ENCODE measurements at places on chromosomes 4 and X. TPM values are rescaled to one million over a fixed set of nuclear protein-coding genes. Genes with fewer than 3 reads are reported as not detected.

- H3K27ac ChIP-seq: no peak overlapping the region
- H3K4me3 ChIP-seq: no peak overlapping the region
- H3K27me3 ChIP-seq: no peaks in the 10 kb centered on the region
- H3K36me3 ChIP-seq: peaks cover 14% of the 10 kb centered on the region
- H3K4me1 ChIP-seq: peaks cover 8% of the 10 kb centered on the region
- DNase-seq: no peak
Observed at GRCh38 chrX:101028562-101028961, 23.3 kb downstream of the TRMT2B start.

DNA sequence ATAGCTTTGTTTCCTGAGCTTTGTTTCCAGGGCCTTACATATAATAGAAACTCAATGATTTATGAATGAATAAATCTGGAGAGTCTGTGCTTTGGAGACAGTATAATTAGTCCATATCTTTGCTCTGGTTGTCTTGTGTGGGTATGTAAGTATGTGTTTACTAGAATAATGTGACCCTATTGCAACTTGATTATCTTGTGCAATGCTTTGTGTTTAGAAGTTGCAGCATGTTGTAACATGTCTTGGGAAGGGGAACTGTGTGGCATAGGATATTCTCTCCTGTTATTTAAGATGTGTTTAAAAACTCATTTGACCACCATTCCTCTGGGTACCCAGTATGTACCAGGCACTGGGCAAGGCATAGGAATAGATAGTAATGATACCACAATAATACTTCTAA is 6.1 kb downstream of the SPATA18 start:
- no peak overlapping the region for H3K27ac ChIP-seq
- H3K4me1 ChIP-seq: peaks cover 12% of the 10 kb centered on the region
- H3K27me3 ChIP-seq: peaks cover 7% of the 10 kb centered on the region
- H3K36me3 ChIP-seq: no peaks in the 10 kb centered on the region
- H3K4me3 ChIP-seq: no peak overlapping the region

GRCh38 chrX:115679460-115679859 is 118.5 kb downstream of the PLS3 start:
- H3K4me3 ChIP-seq: no peak overlapping the region
- H3K27ac ChIP-seq: no peak overlapping the region
- DNase-seq: peak; percentile 12
- H3K36me3 ChIP-seq: no peaks in the 10 kb centered on the region
- H3K27me3 ChIP-seq: no peaks in the 10 kb centered on the region

NR0B1 gene
- not detected for total RNA-seq

- H3K27ac ChIP-seq: no peak overlapping the region
- H3K4me3 ChIP-seq: no peak overlapping the region
- no peaks in the 10 kb centered on the region for H3K27me3 ChIP-seq
- DNase-seq: no peak
Observed at GRCh38 chr4:173990869-173991210, 292.6 kb downstream of the FBXO8 start.

LGI2 gene
- total RNA-seq: not detected

GRCh38 chrX:95893636-95894035 is 791.0 kb upstream of the DIAPH2 start:
- no peaks in the 10 kb centered on the region for H3K27me3 ChIP-seq
- H3K4me3 ChIP-seq: no peak overlapping the region
- H3K36me3 ChIP-seq: no peaks in the 10 kb centered on the region
- H3K27ac ChIP-seq: no peak overlapping the region

CLDN2 gene
- total RNA-seq: not detected

DNA sequence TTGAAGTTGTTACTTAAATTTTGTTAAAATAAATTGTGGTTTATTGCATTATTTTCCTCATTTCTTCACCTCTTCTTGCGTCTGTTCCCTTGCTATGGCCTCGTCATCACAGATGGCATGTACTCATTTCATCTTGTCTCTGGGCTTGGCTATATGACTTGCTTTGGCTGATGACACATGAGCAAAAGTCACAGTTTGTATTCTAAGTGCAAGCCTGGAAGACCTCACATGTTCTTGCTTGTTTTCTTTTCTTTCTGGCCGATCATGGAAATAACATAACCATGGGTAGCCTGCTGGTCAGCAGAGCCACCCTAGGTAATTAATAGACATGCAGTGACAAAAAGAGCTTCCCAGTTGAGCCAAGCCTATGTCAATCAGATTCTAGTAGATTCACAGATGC is 527.9 kb downstream of the SPRY1 start:
- no peak overlapping the region for H3K27ac ChIP-seq
- no peaks in the 10 kb centered on the region for H3K27me3 ChIP-seq
- peaks cover 15% of the 10 kb centered on the region for H3K4me1 ChIP-seq
- no peak overlapping the region for H3K4me3 ChIP-seq

CISD2 gene
- 34.6 TPM for total RNA-seq

F8A2 gene
- total RNA-seq: not detected

- DNase-seq: peak; percentile 22
- no peaks in the 10 kb centered on the region for H3K27me3 ChIP-seq
- no peaks in the 10 kb centered on the region for H3K36me3 ChIP-seq
- H3K4me3 ChIP-seq: peak overlapping the region; percentile 31
- peaks cover 49% of the 10 kb centered on the region for H3K4me1 ChIP-seq
Observed at GRCh38 chr4:82774711-82775171, 23.9 kb downstream of the SCD5 start.

- H3K27ac ChIP-seq: no peak overlapping the region
- peaks cover 26% of the 10 kb centered on the region for H3K4me1 ChIP-seq
- no peak for DNase-seq
- H3K4me3 ChIP-seq: no peak overlapping the region
- H3K36me3 ChIP-seq: peaks cover 7% of the 10 kb centered on the region
Observed at GRCh38 chr4:2333356-2333841, 71.5 kb upstream of the MXD4 start.

DNA sequence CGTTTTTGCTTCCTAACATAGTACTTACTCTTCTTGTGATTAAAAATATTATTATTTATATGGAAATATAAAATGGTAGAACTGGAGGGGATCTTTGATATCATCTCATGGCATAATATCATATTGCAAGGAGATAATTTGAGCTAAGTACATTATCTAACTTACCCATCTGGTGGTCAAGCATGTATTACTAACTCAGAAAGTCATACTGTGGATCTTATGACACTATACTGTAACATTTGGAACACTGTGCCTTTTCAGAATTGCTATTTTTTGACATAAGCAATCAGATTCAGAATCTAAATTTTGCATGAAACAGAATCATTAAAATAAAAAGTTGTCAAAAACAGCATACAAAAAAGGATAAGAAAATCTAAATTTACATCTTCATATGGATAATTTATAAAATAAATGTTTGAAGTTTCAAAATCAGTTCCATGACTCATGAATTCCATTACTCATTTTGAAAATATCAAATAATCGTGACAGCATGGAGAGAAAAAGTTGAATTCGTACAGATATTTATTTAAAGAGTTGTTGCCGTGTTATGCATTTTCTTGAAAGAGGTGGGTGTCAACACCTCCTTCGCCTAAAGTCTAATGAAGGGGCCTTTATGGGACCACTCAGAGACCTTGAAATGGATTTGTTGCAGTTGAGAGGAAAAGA is 928.1 kb downstream of the PDHA2 start:
- no peak overlapping the region for H3K27ac ChIP-seq
- H3K4me3 ChIP-seq: no peak overlapping the region
- DNase-seq: no peak
- no peaks in the 10 kb centered on the region for H3K36me3 ChIP-seq
- no peaks in the 10 kb centered on the region for H3K4me1 ChIP-seq

AR gene
- total RNA-seq: 12.5 TPM

DNA sequence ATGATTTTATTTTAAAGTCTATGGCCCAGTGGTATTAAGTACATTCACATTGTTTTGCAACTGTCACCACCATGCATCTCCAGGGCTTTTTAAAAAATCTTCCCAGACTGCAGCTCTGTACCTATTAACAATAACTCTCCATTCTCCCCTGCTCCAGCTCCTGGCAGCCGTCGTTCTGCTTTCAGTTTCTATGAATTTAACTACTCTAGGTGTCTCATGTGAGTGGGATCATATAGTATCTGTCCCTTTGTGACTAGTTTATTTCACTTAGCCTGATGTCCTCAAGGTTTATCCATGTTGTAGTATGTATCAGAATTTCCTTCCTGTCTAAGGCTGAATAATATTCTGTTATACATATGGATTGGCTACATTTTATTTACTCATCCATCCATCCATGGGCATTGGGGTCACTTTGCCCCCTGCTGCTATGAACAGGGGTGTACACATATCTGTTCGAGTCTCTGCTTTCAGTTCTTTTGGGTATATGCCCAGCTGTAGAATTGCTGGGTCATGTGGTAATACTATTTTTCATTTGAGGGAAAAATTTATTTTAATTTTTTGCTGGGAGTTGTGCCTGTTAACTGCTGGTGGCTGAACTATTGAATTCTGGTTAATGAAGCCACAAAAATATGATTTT is 131.3 kb downstream of the ARHGAP10 start:
- H3K4me1 ChIP-seq: peaks cover 45% of the 10 kb centered on the region

GRCh38 chr4:36610628-36611027 is 329.2 kb downstream of the DTHD1 start:
- H3K27me3 ChIP-seq: no peaks in the 10 kb centered on the region
- DNase-seq: no peak
- H3K36me3 ChIP-seq: no peaks in the 10 kb centered on the region

GRCh38 chr4:169030562-169030982 is 20.5 kb upstream of the CBR4 start:
- DNase-seq: no peak
- peaks cover 2% of the 10 kb centered on the region for H3K27me3 ChIP-seq
- no peak overlapping the region for H3K4me3 ChIP-seq
- H3K27ac ChIP-seq: no peak overlapping the region
- H3K36me3 ChIP-seq: peaks cover 5% of the 10 kb centered on the region

DNA sequence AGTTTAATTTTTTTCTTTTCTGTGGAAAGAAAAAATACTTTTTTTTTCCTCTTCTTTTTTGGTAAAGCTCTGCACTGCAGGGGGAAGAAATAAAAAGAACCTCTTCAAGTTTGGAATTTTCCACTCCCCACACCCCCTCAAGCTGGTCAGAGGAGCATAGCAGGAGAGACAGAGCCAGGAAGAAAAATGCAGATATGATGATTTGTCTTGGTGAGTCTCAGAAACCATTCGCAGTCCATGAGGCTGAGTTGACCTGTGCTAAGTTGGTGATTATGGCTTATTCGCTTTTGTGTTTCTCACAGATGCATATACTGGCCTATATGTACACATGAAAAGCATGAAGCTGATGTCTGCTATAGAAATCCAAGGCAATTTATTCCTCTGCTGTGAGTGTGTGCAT is 205.9 kb downstream of the LDB2 start:
- peak; percentile 42 for DNase-seq
- peak overlapping the region; percentile 66 for H3K27ac ChIP-seq
- H3K4me3 ChIP-seq: peak overlapping the region; percentile 5
- H3K27me3 ChIP-seq: peaks cover 3% of the 10 kb centered on the region

DNA sequence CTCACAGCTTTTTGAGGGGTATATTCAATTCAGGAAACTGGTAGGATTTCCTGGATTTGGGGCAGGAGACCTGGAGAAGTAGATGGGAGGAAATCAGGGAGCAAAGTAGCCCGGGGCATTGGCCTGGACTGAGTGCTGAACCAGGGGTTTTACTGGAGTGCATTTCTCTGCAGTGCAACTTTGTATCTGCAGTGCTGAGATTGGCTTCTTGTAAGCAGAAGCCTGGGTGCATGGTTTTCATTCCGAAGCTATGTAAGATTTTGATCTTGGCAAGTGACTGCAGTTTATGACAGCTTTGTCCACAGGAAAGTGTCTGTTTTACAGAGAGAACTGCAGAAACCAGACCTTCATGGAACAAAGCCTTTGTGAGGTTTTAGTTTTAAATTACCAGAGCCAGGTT is 158.3 kb downstream of the SPCS3 start:
- peak overlapping the region; percentile 29 for H3K27ac ChIP-seq
- peaks cover 14% of the 10 kb centered on the region for H3K36me3 ChIP-seq

DNA sequence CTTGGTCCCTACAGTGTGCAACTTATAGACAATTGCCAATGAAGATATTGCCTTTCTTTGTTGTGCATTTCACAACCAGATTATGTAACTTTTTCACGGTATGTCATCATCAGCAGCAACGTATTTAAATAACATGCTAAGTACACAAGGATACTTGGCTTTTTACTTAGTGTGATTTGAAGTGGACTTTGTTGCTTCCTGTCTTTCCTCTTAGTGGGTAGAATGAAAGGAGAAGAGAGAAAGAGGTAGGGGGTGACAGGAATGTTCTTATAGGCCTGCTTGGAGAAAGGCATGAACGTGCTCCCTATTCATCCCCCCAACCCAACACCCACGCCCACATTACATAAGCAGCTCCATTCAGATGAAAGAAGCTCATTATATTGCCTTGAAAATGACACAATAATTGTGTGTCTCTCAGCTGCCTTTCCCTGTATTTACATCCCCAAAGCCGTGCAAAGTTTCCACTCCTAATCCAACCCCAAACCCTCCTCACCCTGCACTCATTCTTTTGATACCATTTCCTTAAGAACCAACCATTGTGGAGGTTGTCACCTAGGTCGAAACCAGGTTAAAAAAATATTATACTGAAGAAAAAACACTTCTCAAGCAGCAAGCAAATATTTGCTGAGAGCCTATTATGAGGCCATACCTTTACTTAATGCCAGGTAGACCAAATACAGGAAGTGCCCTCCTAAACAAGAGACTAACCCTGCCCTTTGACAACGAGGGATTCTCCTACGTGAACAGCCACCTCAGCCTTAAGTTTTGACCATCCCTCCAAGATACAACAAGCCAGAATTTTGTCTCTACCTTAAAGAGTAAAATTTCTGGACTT is 25.2 kb upstream of the GK start:
- no peak overlapping the region for H3K4me3 ChIP-seq
- no peaks in the 10 kb centered on the region for H3K4me1 ChIP-seq
- H3K27ac ChIP-seq: no peak overlapping the region
- DNase-seq: no peak

GPR82 gene
- not detected for total RNA-seq

ADRA2C gene
- 0.25 TPM for total RNA-seq

TRIM2 gene
- total RNA-seq: 35.0 TPM

BEX2 gene
- not detected for total RNA-seq

DNA sequence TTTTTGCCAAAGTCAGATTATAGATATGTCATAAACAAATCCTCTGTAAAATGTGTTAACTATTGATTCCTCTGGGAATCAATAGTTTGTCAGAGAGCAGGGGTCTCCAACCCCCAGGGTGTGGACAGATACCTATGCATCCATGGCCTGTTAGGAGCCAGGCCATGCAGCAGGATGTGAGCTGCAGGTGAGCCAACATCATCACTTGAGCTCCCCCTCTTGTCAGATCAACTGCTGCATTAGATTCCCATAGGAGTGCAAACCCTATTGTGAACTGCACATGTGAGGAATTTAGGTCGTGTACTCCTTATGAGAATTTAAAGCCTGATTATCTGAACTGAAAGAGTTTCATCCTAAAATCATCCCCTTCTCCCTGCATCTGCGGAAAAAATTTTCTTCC is 1365.4 kb downstream of the ARAP2 start:
- no peaks in the 10 kb centered on the region for H3K4me1 ChIP-seq
- H3K27me3 ChIP-seq: no peaks in the 10 kb centered on the region
- no peak overlapping the region for H3K4me3 ChIP-seq
- 0 out of 2 replicates have a peak, but pooled peaks cover 3% of the 10 kb centered on the region for H3K36me3 ChIP-seq
- H3K27ac ChIP-seq: no peak overlapping the region

Measured in HFFc6 (cell line).